ENCODE measurements at places on chromosomes 6 and 20.

DNA sequence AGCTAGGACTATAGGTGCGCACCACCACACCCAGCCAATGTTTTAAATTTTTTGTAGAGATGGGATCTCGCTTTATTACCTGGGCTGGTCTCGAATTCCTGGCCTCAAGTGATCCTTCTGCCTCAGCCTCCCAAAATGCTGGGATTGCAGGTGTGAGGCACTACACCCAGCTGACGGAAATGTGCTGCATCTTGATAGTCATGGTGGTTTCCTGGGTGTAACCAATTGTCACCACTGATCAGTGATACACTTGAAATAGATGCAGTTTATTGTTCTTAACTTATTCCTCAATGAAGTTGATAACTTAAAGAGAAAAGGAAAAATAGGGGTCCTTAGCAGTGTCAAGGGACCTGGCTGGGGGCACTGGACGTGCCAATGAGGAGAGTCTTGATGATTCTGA is 92.4 kb downstream of the PPP1R14C start:
- DNase-seq: no peak

DNA sequence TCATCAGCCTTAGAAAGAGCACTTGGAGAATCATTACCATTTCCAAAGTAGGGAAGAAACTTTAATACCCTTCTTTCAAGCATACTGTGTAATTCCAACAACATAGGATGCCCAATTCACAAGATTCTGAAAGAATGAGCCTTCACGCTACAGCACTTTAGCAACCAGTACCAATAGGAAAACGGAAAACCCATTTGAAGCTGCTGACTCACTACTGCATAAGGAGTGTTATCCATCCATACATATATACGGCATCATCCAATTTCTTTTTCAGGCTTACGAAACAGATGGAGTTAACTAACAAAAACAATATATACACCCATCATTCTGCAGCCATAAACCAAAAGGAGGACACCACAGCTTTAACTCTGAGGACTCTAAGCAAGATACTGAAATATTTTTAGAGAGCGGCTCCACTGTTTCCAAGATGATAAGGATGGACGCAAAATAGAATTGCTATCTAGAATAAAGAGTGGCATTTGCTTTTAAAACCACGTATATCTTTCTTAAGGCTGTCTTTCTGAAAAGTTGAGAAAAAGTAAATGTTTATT is 24.9 kb downstream of the FYN start:
- no peak for DNase-seq

- DNase-seq: no peak
Measured at GRCh38 chr6:48567016-48567415, 456.0 kb upstream of the PTCHD4 start.

GRCh38 chr6:92023410-92023966 is 1395.9 kb downstream of the EPHA7 start:
- DNase-seq: no peak

- no peak for DNase-seq
Measured at GRCh38 chr6:45969883-45970282, 45.8 kb downstream of the CLIC5 start.

DNA sequence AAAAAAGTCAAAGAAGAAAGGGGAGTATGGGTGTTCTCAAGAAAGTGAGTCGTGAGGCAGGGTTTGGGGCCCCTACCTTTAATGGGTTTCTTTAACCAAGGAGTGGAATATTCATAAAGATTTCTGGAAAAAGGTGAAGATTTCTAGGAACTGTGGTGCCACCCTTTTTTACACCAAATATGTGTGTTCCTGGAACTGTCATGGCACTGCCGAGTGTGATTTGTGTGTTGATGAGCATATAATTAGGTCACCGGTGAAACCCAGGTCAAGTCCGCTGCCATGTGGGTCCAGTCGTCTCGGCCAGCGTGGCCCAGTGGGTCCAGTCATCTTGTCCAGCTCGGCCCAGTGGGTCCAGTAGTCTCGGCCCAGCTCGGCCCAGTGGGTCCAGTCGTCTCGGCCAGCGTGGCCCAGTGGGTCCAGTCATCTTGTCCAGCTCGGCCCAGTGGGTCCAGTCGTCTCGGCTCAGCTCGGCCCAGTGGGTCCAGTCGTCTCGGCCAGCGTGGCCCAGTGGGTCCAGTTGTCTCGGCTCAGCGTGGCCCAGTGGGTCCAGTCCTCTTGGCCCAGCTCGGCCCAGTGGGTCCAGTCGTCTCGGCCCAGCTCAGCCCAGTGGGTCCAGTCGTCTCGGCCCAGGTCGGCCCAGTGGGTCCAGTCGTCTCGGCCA is 8.3 kb upstream of the EEF1A2 start:
- DNase-seq: no peak

DNA sequence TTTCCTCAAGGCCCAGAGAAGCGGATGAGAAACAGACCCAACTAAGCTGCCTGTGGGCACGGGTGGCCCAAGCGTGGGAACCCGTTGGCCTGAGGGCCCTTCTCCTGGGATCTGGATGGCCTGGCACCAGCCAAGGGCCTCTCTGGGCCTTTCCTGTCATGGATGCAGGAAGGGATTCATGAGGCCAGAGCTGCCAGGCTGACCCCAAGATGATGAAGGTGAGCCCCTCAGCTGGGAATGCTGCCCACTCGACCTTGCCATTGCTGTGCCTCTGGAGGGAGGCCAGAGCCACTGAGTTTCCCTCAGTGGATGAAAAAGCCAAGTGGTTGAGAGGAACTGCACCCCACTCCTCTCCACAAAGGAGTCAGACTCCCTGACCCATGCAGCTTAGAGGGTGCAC is 171.2 kb downstream of the VEGFA start:
- no peak for DNase-seq

- DNase-seq: no peak
Measured at GRCh38 chr6:64155063-64155462, 519.5 kb downstream of the PHF3 start.

- DNase-seq: no peak
Measured at GRCh38 chr6:38085031-38085430, 265.5 kb downstream of the ZFAND3 start.

DNA sequence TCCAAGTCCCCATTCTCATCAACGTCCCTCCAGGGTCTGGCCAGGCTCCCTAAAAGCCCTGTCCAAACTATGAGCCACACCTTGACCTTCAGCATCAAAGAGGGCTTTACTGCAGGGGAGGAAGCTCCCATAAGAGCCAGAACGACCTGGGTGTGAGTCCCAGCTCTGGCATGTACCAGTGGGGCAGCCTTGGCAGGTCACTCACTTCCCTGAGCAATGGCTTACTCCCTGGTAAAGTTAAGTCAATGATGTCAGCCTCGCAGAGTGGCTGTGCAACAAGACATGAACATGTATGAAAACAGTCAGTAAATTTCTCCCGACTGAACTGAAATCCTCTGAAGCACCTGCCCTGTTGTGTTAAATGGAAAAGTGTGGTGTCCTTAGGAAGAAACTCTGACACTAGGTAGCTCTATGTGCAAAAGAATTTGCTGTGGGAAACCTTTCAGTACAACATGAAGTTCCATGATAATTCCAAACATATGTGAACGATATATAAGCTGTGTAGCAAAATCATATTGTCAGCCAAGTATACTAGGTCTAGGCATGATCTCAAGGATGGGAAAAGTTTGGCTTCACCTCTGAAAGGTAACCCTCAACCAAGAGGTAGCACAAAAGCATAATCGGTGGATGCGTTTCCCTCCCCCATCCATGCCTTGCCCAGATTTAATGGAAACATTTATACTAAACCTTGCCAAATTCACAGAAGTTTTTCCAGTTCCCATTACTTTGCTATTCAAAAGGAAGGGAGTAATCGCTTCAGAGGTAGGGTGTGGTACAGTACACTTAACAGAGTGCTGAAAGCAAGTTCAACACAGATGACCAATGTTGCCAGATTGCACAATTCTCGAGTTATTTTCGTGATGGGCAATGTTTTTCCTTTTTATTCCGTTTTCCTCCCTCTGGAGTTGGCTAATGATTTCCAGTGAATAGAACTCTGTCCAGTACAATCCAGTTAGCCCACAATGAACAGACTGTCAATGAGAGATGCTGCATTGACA is 49.0 kb upstream of the RANBP9 start:
- DNase-seq: no peak

- DNase-seq: no peak
Measured at GRCh38 chr20:44598423-44599305, 16.3 kb downstream of the PKIG start.

DNA sequence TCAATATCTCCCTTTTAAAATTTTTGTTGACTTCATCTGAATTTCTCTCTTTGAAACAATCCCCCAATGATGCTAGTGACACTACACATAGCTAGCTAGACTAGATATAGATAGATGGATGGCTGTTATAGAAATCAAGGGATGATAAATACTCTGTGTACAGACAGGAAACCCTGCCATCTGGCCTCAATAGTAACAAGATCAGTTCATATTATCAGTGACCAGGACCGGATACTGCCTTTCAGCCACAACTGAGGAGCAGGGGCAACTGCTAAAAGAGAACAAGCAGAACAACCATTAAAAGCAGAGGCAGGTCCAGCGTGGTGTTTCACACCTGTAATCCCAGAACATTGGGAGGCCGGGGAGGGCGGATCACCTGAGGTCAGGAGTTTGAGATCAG is 118.3 kb upstream of the FAM184A start:
- DNase-seq: no peak

GRCh38 chr6:2917801-2918445 is 14.8 kb upstream of the SERPINB9 start:
- DNase-seq: no peak
